ENCODE measurements at places on chromosomes 4 and X.
A peak's percentile ranks its signal among the peaks of the same experiment; 100 is the strongest.

- DNase-seq: peak; percentile 65
Measured at GRCh38 chr4:183098723-183099536, at the start of gene WWC2. TSS of gene WWC2 (plus strand) at chr4:183099257. CDS start at chr4:183099492, 235 bp downstream.

DNA sequence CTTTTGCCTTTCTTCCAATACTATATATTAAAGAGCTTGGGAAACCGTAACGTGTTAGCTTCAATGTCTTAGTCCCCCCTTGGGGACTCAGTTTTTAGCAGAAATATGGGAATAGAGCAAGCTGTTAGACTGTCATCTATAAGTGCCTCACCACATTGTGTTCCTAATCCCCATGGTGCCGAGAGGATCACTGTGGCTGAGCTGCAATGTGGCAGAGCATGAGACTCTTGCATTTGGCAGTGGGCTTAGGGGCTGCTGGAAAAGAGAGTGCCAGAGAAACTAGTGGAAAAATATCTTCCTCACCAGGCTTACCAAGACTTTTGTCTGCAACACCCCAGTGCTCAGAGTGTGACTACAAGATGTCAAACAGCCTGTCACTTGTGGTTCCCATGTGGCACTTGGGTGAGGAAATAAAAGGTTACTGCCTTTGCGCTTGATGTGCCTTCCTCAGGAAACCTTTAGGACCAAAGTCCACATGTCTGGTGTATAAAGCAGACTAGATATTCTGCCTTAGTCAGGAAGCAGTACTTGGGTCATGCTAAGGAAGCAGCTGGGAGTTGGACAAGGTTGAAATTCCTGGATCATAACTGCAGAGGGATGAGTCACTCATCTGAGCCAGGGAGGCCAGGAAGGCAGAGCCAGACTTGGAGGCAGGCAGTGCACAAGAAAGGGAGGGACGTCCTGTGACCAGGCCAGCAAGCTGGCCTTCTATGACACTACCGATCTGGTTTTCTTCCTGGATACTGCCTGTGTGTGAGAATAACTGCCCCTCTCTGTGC, 9.7 kb upstream of the MAGEA4 start:
- DNase-seq: no peak

DNA sequence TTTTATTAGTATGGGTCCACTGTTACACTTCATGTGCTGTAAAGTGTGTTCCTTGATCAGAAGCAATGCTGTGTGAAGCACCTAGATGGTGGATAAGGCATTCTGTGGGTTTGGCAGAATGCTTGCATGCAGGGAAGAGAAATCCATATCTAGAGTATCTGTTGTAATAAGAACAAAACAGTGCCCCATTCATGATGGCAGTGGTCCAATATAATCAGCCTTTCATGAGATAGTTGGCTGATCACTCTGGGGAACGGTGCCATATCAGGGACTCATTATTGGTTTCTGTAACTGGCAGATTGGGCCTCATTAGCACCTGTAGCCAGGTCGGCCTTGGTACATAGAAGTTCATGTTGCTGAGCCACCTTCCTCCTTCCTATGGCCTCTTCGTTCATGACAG, 28.7 kb downstream of the STIM2 start:
- no peak for DNase-seq

DNA sequence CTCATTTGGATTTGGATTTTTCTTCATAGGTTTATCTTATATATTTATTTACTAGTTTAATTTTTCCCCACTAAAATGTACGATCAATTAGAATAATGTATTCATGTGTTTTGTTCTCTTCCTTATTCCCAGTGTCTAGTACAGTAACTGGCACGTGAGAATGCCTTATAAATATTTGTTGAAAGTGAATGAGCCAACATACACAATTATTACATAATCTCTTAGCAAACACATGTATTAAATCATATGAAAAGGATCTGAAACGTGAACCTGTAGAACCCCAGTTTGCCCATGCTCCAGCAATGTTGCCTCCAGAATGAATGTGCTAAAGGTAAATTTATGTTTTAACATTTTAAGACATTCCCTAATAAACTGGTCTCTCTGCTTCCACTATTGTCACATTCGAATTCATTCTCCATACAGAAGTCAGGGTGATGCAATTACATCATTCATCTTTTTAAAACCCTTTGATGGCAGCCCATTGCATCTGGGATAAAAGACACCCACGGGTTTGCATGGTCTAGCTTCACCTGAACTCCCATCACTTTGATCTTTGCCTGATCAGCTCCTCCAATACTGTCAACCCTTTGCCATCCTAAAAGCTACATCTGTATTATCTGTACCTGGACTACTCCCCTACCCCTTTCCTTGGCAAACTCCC, 30.7 kb upstream of the AREG start:
- DNase-seq: no peak

GRCh38 chr4:108398316-108398715, 222.1 kb upstream of the RPL34 start:
- no peak for DNase-seq

- DNase-seq: no peak
Measured at GRCh38 chr4:176230836-176231235, 35.5 kb upstream of the SPATA4 start.

- DNase-seq: no peak
Measured at GRCh38 chr4:169121861-169122382, 111.9 kb upstream of the CBR4 start.

- no peak for DNase-seq
Measured at GRCh38 chr4:96729641-96730040, 889.7 kb downstream of the PDHA2 start.

- DNase-seq: no peak
Measured at GRCh38 chrX:115023139-115023538, 5.7 kb upstream of the IL13RA2 start.

DNA sequence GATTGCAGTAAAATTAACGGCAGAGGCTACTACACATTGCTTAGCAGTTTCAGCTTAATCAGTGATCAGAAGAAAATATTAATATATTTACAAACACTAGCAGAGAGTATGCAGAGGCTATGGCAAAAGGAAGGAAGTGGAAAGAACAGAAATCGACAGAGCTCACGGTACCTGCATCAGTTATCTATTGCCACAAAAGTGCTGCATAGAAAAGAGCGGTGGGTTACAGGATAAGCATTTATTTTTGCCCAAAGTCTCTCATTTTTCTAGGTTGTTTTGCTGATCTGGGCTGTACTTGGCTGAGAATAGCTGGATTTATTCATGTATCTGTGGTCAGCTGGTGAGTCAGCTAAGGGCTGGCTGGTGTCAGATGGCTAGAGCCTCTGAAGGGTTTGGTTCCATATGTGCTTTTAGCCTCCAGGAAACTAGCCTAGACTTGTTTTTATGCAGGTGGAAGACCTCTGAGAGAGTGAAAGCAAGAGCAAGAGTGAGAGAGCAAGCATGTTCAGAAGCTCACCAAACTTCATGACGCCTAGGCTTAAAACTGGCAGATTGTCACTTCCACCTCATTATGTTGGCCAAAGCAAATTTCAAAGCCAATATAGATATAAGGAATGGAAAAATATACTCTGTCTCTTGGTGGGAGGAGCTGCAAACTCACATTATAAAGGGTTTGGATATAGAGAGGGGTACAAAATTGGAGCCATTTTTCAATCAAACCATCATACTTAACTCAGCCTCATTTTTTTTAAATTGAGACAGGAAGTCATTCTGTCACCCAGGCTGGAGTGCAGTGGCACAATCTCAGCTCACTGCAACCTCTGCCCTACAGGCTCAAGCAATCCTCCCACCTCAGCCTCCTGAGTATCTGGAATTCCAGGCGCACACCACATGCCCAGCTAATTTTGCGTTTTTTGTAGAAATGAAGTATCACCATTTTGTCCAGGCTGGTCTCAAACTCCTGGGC, 153.2 kb upstream of the RPL34 start:
- peak; percentile 25 for DNase-seq

DNA sequence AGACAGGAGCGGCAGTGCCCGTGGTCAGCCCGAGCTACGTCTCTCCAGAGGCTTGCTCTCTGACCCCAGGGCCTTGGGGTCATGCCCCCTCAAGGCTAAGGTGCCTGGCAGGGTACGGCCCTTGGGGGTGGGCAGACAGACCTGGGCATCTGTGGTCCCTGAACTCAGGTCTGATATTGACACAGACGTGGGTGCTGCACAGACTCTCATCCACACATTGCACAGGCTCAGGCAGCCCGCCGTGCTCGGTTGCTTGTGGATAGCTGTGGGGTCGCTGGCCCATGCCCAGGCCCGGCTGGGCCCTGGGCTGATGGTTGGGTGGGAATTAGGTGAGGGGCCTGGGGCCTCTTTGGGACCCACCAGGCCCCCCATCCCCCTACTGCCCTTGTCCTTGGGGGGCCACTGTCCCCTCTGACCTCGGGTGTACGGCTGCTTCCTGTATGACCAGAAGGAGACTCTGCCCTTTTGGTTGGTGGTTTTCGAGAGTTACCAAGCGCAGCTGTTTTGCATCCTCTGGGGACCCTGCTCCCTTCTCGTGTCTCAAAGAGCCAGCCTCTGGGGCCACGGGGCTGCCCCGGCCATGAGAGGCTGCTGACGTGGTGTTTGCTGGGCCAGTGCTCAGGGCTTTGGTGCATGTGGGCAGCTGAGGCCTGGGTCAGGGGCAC, 10.1 kb downstream of the FGFRL1 start:
- no peak for DNase-seq

DNA sequence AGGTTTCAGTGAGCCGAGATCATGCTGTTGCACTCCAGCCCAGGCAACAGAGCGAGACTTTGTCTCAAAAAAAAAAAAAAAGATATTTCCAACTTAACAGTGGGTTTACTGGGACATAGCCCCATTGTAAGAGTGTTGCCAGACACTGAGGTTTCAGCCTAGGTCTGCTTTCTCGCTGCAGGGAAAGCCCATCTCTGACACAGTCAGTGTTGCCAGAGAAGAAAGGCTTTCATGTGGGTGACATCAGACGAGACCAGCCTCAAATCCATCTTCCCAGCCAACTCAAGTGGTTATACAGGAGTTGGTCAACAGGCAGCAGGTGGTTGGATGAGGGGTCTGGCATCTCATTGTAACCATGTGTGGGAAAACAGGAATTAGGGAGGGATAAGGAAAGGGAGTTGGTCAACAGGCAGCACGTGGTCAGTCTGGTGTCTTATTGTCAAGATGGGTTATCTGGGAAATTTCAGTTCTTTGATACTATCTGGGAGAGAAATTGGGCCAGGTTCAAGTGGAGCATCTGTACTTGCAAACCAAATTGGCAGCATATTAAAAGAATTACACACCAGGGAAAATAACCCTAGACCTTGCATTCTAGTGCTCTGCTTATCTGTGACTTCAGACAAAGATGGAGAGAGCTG, 41.1 kb downstream of the NELFA start:
- no peak for DNase-seq

- no peak for DNase-seq
Measured at GRCh38 chr4:88865466-88865865, 167.8 kb upstream of the NAP1L5 start.

DNA sequence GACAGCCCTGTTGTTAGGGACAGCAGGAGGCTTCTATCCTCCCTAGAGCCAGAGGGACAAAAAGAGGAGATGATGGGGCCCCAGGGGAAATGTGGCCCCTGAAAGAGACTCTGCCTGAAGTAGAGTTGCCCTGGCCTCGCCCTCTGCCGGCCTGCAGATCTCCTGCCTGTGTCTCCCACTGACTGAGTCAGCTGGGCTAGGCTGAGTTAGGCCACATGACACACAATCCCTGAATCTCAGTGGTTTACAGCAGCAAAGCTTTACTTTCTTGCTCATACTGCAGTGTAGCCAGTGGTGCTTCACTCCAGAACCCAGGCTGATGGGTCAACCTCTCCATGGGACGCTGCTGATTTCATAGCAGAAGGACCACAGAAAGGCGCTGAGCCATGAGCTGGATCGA, 23.5 kb downstream of the DRD5 start:
- no peak for DNase-seq

GRCh38 chr4:6873291-6873690, 36.3 kb upstream of the TBC1D14 start:
- DNase-seq: no peak

DNA sequence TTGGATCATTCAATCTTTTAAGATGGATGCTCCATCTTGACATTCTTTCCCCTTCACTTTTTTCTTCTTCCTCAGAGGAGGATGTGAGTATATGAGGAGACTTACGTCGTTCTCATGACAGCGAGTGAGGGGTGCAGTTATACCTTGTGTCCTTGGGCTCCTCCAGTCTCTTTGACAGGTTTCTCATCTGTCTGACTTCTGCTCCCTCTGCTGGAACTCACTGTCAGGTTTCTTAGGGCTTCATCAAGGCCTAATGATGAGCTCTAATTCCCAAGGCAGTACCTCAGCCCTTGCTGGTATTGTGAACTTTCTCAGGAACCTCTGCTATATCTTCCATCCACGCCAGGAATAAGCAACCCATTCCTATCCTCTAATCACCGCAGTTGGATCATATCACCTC, 237.8 kb upstream of the ADGRL3 start:
- DNase-seq: no peak

GRCh38 chrX:48816014-48816810, 10.1 kb upstream of the ERAS start:
- DNase-seq: no peak
